ENCODE measurements at places on chromosomes 13 and 19.

DNA sequence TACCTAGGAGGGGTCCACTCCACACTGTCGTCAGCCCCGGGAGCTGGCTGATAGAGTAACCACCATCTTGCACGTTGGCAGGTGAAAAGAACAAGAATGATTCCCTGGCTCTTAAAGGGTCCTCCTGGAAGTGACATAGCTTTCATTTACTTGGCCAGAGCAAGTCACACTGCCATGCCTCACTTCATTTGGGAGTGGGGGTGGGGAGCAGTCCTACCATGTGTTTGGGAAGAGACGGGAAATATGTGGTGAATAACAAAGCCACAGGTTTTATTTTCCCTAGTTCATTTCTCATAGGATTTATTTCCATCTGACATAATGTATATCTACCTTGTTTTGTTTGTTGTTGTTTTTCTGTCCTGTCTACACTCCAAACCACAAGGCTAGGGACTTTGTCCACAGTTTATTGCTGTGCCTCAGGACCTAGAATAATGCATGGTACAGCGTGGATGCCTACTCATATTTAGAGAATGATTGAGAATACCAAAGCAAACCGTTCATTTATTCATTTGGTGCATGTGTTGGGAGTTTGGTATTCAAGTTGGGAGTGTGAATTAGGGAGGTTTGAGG, 26.8 kb downstream of the UBAC2 start:
- no peak for DNase-seq

- DNase-seq = no peak
Measured at GRCh38 chr19:41753936-41754529, 1.3 kb upstream of the CEACAM6 start.

DNA sequence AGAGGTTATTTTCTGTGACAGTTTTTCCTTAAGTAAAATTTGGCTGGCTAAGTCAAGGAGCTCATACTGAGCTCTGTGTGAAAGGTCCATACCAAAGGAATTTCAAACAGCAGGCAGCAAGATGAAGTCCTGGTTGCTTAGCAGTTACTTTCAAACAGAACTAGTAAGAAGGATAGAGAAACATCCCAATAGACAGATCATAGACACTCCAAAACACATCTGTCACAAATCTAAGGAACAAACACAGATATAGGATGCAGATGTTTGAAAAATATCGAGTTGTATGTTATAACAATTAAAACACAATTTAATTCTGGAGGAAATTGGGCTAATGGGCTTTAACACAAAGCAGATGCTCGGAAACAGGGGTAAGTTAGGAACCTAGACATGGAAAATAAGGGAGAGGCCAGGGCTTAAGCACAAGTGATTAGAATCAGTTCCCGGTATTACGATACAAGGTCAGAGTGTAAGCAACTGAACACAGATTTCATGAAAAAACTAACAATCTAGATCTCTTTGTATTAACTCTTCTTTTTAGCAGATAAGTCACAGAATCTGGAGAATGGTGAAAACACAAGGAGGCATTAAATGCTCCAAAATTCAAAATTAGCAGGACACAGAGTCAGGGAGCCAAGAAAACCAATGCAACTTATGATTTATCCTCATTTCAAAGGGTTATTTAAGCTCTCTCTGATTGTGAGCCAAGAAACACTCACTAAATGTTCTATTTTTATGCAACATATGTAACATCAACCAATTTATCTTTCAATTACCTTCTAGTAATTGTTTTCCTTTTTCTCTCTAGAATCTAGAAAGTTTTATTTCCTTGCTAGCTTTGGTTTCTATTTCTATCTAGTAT, 1992.9 kb upstream of the PCDH20 start:
- no peak for DNase-seq

DNA sequence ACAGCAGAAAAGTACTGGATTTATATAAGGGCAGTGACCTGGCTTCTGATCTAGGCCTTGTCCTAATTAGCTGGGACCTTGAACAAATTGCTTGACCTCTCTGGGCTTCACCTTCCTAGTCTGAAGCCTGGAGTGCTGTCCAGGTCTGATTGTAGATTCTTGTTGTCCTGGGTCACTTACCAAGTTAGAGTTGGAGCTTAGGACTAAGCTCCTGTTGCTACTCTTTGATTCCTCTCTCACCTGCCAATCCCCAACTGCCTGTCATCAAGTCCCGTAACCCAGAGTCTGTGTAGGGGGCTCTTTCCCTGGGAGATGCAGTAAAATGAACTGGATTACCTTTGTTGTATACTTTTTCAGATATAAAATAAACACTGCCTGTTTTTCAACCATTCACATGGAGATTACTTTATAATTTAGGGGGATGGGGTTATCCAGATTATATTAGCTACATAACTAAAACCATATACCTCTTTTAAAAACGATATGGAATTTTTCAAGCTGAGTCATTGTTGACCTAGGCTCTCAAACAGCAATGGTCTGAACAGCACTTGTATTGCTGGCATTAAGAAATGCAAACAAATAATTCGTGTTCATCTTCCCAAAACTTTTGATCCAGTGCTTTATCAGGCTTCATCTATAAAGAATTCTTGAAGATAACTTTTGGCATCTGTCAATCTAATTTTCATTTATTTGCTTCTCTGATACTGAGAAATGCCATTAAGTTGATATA, 5.8 kb downstream of the ARHGAP35 start:
- DNase-seq = no peak

GRCh38 chr13:42615691-42616090, 41.7 kb downstream of the TNFSF11 start:
- no peak for DNase-seq
